ENCODE measurements at places on chromosomes 3 and 15. TPM values are rescaled to one million over a fixed set of nuclear protein-coding genes. Genes with fewer than 3 reads are reported as not detected.

GRCh38 chr15:75043509-75044257, 20.3 kb downstream of the PPCDC start:
- peak overlapping the region; percentile 91 for H3K27ac ChIP-seq
- no peak overlapping the region for H3K4me3 ChIP-seq
- no peaks in the 10 kb centered on the region for H3K36me3 ChIP-seq

The VEPH1 gene
- total RNA-seq = 2.5 TPM

The EIF2B5 gene
- 38.2 TPM for total RNA-seq

DNA sequence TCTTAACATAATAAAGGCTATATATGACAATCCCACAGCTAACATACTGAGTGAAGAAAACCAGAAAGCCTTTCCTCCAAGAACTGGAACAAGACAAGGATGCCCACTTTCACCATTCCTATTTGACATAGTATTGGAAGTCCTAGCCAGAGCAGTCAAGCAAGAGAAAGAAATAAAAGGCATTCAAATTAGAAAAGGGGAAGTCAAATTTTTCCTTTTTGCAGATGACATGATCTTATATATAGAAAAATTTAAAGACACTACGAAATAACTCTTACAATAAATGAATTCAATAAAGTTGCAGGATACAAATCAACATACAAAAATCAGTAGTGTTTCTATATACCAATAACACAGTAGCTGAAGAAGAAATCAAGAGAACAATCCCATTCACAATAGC, 42.2 kb upstream of the CP start:
- no peaks in the 10 kb centered on the region for H3K27me3 ChIP-seq
- no peaks in the 10 kb centered on the region for H3K4me1 ChIP-seq
- no peak overlapping the region for H3K27ac ChIP-seq
- no peaks in the 10 kb centered on the region for H3K36me3 ChIP-seq
- no peak overlapping the region for H3K4me3 ChIP-seq

The FRMD4B gene
- total RNA-seq = 78.7 TPM
